ENCODE measurements at places on chromosomes 13 and 19.

GRCh38 chr19:30857388-30857787 is 485.2 kb downstream of the ZNF536 start:
- DNase-seq: no peak

- DNase-seq: no peak
These were observed 145.7 kb downstream of the MIPEP start for GRCh38 chr13:23743278-23744076.

DNA sequence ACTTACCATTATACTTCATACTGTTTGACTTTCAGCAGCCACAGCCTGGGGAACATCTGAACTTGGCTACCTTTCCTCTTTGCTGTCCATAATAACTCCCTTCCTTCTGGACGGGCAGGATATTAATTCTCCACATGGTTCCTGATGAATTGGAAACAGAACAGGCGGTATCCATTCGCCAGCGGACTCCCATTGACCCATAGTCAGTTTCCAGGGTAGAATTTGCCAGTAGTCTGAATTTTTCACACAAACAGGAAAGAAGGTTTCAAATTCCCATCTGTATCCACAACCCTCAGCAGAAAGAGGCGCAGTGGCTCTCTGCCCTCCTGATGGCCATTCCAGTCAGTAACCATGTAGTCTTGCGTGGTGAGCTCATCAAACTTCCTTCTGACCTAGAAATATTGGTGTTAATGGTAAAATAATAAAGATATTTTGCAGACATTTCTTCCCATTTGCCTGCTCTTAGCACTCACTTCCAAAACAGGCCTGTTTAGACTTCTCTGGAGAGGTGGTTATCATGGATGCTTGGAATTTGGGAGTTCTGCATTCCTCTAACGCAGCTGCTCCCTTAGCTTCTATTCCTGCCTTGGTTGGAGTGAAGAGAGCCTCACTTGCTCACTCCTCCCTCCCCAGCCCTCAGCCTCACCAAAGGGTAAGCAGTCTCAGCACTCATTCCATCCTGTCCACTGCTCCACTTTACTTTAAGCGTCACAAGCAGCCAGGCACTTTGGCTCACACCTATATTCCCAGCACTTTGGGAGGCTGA is 75.0 kb upstream of the OXGR1 start:
- no peak for DNase-seq

GRCh38 chr19:18065173-18065495 is 21.6 kb downstream of the IL12RB1 start:
- DNase-seq: no peak

DNA sequence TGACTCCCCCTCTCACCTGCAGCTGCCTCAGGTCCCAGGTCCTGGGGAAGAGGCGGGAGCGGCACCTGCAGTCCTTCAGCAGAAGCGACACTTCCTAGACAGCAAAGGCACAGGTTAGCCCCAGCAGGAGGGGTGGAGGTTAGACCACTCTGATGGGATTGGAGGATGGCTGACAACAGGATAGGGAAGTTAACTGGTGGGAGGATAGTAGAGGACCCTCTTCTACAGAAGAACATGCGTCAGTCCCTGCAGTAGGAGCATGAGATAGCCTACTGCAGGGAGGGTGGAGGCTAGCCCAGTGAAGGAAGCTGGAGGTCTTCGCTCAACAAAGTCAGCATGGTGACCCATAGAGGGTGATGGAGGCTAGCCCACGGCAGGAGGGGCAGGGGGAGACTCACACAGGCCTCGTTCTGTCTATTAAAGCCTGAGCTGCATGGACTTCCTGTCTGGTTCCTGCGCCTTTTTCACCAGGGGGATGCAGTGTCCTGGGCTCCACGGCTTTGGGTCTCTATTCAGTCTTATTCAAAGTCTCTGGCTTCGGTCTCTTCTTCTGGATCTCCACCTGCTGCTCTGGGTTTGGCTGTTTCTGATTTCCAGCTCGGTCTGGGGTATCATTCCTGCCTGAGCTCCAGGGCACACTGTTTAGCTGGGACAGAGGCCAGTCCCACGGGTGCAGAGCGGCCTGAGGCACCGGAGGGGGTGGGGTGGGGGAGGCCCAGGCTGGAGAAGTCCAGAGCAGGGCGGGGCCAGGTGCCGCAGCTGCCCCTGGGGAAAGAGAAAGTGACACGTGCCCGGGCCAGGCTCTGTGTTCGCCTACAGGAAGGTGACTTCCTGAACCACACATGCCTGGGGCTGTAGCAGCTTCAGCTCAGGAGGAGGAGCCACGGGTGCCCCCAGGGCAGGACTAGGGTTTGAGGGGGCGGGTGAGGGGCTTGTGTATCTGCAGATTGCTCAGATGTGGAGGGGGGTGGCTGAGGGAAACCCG is 7.3 kb downstream of the IFNL3 start:
- DNase-seq: peak; percentile 21
